ENCODE measurements at places on chromosomes 5 and 9.

- no peak for DNase-seq
These were observed 17.6 kb upstream of the LCP2 start for GRCh38 chr5:170315154-170315553.

GRCh38 chr5:5756762-5757161 is 334.3 kb downstream of the ICE1 start:
- DNase-seq = no peak

GRCh38 chr9:130446101-130446861 is 1.5 kb downstream of the ASS1 start:
- no peak for DNase-seq

DNA sequence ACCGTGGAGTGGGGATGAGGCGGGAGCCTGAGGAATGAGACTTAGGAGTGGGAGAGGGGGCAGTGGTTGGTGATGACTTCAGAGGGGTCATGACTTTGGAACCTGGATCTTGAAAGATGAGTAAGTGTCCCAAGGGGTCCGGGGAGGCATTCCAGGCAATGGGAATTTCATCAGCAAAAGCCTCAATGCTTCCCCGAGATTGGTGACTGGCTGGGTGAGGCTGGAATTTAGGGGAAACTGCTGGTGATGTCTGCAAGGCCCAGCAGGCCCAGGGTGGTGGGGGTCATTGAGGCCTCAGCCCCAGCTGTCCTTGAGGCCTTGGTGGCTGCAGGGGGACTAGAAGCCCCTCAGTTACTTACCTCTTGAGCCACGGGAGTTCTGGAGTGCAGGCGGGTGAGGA is 7.5 kb downstream of the NDST1 start:
- no peak for DNase-seq

- DNase-seq = no peak
These were observed 106.4 kb downstream of the CACNA1B start for GRCh38 chr9:137984005-137984404.

- no peak for DNase-seq
These were observed 810.6 kb downstream of the TLE4 start for GRCh38 chr9:80382211-80382891.

- no peak for DNase-seq
These were observed 58.1 kb downstream of the OXCT1 start for GRCh38 chr5:41812156-41812555.

GRCh38 chr5:151253605-151253950 is 593 bp downstream of the GM2A start:
- no peak for DNase-seq

DNA sequence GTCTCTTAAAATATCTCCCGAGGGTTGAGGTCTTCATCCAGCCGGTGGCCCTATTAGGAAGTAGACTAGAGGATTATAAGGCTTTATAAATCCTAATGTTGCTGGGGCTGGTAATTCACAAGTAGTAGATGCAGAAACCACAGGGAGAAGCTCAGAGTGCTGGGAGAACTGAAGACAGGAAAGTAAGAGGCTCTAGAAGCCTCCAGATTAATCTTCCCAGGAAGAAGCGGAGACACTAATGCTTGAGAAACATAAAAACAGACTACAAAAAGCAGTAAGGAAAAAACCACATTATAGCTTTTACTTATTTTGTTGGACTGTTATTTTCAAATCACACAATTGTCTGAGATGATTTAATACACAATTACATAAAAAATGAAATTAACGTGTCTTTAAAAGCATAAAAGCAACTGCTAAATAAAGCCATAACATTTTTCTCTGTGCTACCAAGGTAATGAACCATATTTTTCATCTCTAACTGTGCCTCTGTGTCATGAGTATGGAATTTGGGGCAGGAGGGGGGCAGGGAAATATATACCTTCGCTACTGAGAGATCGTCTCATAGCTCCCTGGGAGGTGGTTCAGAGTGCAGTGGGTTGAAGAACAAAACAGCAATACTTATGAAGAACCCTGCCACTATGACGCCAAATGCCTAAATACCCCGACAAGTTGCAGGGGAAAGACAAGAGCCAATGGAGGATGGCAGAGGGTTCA is 806.2 kb upstream of the WWC1 start:
- no peak for DNase-seq

DNA sequence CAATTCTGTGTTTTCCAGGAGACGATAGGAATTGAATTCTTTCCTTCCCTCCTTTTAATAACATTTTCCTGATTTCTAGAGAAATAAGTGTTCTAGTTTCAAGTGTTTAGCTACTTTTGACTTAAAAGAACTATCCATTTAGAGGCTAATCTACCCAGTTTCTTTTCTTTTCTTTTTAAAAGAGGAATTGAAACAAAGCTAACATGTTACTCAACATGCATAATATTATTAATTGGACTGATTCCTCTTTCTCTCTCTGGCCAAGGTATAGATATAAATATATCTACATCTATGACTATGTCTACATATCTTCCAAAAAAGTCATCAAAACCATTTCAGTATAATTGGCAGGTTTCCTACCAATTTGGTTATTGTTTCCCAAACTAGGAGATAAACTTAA is 309.8 kb downstream of the TRPM3 start:
- DNase-seq = no peak

DNA sequence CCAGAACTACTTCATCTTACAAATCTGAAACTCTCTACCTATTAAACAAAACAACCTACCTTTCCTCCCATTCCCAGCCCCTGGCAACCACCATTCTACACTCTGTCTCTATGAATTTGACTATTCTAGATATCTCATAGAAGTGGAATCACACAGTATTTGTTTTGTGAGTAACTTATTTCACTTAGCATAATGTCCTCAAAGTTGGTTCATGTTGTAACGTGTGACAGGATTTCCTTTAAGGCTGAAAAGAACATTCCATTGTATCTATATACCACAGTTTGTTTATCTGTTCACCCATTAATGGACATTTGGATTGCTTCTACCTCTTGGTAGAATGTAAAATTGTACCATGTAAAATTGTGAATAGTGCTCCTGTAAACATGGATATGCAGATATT is 70.1 kb upstream of the NXNL2 start:
- DNase-seq = no peak

- no peak for DNase-seq
These were observed 19.1 kb upstream of the DAB2 start for GRCh38 chr5:39443911-39444310.

DNA sequence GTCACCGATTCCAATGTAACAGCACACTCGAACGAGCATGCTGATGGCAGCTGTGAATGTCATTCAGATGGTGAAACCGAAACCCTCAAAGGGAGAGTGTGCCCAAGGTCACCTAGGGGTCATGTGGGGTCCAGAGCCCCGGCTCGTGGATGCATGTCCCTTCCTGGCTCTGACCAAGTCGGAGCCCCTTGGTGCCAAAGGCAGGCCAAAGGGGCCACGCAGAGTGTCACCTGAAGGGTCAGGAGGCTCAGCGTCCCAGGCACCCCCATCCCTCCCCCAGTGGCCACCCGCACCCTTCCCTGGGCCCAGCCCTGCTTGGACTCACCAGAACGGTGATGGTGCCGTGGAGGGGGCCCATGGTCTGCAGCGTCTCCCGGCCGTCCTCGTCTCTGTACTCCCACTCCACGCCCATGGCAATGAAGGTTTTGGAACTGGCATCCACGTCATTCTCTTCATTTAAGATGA is 69.5 kb downstream of the ZNF354C start:
- no peak for DNase-seq

DNA sequence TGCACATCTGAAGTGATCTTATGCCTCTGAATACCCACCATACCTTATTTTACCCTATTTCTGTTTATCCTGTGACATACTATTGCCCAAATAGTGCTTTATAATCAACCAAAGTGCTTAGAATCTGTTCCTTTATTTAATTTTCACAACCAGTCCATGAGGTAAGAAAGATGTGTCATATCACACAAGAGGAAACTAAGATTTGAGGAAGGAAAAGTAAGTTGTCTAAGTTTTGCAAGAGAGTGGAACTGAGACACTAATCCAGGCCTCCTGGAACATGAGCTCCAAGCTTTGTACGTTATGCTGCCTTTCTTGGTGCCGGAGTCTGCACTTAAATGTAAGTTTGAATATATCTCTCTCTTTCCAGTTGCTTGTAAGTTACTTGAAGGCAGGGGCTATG is 17.2 kb downstream of the KDM3B start:
- no peak for DNase-seq

DNA sequence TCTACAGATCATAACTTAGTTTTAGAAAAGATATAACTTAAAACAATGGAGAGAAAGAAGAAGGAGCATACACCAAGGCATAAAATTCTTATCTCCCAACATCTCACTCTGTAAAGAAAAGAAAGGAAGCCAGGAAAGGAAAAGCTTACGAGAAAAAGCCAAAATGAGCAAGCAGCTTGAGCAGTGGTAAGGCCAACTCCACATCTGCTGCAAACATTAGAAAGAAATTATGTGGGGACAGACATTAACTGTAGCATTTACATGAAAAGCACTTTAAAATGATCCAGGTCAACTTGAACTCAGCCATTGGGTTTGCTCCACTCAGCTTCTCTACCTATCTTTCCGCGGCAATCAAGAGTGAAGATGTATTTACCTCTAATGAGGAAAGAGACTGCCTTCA is 176.9 kb downstream of the BNC2 start:
- no peak for DNase-seq

- DNase-seq = no peak
These were observed 215.5 kb downstream of the IRX1 start for GRCh38 chr5:3811116-3811515.

DNA sequence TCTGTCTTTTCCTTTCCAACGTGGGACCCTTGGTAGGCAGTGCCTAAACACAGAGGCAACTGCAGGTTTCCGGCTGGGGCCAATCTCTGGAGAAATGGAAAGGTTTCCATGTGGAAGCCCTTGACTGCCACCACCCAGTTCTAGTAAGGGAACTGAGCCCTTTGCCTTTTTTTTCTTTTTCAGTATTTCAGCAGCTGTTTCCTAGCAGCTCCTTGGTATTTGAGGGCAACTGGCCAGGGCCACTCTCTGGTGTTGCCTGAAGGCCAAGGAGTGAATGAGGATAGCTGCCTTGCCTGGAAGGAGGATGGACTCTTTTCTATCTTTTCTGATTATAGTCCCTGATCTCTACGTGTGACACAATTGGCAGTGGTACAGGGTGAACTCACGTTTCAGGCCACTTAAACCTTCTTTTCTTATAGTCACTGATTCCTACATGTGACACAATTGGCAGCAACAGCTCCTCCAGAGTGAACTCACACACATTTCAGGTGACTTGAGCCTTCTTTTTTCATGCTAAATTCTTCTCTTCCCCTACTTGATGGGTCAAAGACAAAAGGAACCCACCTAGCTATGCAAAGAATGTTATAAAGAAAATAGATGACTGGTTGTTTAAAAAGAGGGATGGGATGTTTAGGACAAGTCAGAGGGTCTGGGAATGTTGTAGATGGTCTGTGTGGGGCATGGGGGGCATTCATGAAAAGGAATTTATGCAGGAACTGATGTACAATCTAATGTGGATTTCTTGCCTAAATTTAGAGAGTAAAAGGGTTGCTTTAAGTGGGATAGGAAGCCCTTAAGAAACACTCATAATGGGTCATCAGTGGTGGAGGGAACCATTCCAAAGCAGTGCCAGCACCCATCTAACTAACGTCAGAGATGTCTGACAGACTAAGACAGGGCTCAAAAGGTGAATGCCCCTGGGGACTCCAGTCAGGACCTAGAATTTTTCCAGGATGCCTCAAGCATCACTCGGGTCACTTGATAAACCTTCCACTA is 190.1 kb downstream of the TMEM232 start:
- DNase-seq = no peak

DNA sequence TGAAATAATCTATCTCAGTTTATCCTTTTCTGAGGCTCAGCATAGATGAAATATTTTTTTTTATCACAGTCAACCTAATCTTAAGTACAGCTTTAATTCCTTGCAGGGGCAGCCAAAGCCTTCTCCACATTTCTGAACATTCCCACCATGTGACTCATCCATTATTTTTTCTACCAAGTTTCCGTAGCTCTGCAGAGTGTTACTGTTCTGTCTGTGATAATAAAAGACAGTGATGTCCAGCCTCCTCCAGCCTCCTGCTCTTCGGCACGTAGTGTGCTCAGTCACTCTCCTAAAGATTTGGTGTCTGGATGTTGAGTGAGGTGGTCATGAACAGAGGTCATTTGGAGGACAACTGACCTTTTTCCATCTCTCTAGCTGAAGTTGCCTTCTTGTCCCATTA is 338.1 kb upstream of the ADAMTS16 start:
- DNase-seq = no peak

DNA sequence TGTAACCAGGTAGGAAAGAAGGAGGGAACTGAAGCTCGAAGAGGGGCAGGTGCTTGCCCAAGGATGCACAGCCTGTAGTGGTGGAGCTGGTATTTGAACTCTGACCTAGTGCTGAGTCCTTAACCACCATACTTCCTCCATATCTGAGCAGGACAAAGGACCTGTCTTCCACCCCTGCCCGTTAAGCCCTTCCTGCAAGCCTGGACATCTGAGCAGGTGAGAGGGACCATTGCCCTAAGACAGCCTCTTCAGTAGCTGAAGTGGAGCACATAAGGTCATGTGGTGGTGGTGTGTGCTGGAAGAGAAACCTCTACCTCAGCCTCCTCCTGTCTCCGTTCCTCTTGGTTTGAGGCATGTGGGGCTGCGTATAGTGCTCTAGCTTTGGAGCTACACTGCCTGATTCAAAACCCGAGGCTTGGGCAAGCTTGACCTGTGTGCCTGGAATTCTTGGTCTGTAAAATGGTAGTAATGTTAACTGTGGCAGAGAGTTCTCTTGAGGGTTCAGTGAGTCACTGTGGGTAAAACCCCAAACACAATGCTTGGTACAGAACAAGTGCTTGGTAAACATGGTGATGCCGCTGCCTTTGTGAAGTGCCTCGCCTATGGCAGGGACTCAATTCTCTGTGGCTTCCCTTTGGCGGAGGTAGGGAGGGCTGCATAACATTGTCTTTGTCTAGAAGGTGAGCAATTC is 7.4 kb downstream of the GALNT10 start:
- peak; percentile 7 for DNase-seq

DNA sequence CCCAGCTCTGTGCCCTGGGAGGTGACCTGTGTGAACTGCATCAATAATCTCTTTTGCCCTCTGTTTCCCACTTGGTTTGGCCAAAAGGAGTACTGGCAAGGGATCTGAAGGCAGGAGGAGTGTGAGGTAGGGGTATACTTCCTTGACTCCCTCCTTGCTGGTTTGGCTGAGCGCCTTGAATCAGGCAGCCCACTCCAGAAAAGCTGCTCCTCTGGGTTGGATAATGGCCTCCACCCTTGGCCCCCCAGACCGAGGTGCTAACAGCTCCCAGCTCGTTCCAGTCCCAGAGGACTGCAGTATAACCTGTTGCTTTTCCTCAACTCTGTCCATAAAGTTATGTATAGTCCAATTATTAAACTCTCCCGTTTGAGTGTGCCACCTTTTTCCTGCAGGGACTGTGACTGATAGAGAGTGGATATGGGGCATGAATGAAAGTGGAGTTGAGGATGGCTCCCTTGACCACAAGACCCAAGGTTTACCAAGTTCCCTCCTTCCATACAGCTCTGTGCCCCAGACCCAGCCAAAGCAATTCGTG is 88.2 kb upstream of the HAND1 start:
- DNase-seq = no peak

- DNase-seq = no peak
These were observed 58.3 kb upstream of the ANKRD33B start for GRCh38 chr5:10505517-10506095.

Measured in activated CD4-positive, CD25-positive, alpha-beta regulatory T cell (primary cell).